ENCODE measurements at places on chromosomes 1 and 21. TPM values are rescaled to one million over a fixed set of nuclear protein-coding genes. Genes with fewer than 3 reads are reported as not detected.

DNALI1 gene
- total RNA-seq = 7.2 TPM

DNA sequence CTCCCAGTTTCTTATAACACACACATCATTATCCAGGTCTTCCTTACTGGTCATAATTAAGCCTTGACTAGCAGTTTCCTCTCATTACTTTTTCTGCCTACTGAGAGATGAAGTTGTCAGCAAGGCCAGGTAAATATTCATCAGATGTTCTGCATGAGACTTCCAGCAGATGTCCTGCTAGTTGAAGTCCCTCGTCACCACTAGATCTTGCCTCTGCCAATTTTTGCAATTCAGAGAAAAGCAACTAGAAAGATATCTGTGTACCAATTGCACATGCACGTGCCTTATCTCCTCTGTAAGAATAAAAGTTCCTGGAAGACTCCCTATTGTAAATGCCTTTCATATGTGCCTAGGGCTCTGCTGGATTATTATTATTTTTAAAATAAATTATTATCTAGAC is 18.3 kb downstream of the ACKR1 start:
- no peak for DNase-seq

IVL gene
- 0.16 TPM for total RNA-seq

DNA sequence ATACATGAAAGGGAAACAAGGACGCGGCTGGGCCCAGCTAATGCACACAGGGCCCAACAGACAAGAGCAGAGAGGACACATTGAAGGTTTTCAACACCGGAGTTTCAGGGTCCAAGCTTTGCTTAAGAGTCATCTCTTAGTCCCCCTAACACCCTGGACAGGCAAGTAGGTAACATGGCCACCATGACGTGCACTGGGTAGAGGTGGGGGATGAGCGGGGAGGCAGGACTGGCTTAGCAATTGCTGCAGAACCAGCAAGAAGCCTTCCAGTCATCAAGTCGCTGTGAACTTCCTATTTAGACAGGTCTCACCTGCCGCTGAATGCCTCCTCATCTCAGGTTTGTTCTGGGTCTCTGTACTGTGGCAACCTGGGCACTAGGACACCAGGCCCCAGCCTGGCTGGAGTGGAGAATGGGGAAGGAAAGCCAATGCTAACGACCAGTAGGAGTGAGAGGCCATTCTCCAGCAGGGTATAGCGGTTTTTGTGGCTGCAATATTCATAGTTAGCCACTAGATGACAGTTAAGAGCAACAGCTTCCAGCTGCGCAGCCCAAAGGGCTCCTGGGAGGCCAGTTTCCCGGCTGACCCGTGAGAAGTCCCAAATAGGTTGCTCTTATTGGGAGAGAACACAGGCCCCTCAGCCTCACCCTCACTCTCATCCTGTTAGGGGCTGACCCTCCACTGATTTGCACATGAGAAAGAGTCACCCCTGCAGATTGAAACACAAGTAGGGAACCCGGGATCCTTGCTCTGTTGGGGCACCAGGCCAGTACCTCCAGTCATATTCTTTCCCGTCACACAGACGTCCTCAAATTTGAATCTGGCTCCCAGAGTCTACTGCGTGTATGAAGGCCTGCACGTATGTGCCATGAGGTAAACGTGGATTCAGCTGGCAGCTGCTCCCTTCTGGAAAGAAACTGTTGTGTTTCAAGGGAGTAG is 6.0 kb upstream of the PIGC start:
- DNase-seq = no peak
